ENCODE measurements at places on chromosomes 11 and 22.

GRCh38 chr11:123196060-123196714 is 1.1 kb upstream of the CLMP start:
- no peaks in the 10 kb centered on the region for H3K36me3 ChIP-seq
- H3K27me3 ChIP-seq, result no peaks in the 10 kb centered on the region
- no peak overlapping the region for H3K4me3 ChIP-seq
- DNase-seq, result no peak
- H3K4me1 ChIP-seq, result no peaks in the 10 kb centered on the region

- peaks cover 25% of the 10 kb centered on the region for H3K4me1 ChIP-seq
- H3K36me3 ChIP-seq, result no peaks in the 10 kb centered on the region
- H3K4me3 ChIP-seq, result no peak overlapping the region
- no peak overlapping the region for H3K27ac ChIP-seq
- DNase-seq, result no peak
- H3K27me3 ChIP-seq, result peaks cover 96% of the 10 kb centered on the region
Observed at GRCh38 chr11:31806186-31806927, 4.8 kb downstream of the PAX6 start.

DNA sequence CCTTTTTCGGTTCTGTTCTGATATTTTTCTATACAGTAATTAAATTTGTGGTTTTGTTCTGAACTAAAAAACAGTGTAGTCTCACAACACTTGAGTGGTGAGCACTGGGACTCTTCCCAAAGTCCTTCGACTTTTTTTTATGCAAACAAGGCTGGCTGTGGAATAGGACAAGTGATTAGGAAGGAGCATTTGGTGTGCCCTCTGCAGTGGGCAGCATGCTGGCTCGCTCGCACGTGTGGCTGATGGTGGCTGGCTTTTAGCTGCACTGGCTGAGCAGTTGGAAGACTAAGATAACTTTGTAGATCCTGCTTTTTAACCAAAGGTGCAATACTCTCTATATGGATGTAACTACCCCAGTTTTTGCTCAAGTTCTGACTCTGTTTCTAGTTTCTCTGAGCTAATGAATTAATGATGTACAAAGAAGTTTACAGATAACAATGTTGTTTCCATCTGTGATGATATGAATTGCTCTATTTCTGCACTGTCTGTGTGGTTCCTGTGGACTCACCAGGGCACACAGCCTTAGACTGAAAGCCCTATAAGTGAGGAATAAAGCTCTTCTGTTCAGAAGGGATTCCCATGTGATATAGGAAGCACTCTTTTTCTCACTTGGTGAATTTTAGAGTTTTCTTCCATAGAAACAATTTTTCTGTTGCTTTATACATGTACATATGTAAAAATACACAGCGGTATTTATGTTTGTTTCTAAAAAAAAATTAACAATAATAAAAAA is 143.1 kb upstream of the RASSF10 start:
- H3K4me3 ChIP-seq, result no peak overlapping the region
- no peaks in the 10 kb centered on the region for H3K27me3 ChIP-seq
- no peak overlapping the region for H3K27ac ChIP-seq

GRCh38 chr11:5476186-5476819 is 12.2 kb upstream of the OR52D1 start:
- no peak overlapping the region for H3K4me3 ChIP-seq
- no peaks in the 10 kb centered on the region for H3K4me1 ChIP-seq
- no peak for DNase-seq
- H3K27me3 ChIP-seq, result no peaks in the 10 kb centered on the region

DNA sequence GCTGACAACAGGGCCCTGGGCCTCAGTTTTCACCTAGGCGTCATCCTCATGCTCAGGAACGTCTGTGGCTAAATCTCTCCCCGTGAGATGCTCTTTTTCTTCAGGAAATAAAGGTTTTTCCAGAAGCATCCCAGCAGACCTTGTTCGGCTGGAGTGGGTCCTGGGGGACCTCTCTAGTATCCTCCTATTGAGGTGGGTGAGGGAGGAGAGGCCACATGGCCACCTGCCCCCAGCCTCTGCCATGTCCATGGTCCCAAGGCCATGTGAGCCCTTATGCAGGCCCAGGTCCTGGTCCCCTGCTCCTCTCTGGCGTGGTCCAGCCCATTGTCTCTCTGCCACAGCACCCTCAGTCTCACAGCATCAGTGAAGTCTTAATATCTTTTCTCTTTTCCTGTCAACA is 22.0 kb downstream of the ALG12 start:
- H3K4me3 ChIP-seq, result no peak overlapping the region
- no peak for DNase-seq
- no peaks in the 10 kb centered on the region for H3K27me3 ChIP-seq
- no peaks in the 10 kb centered on the region for H3K36me3 ChIP-seq
- H3K4me1 ChIP-seq, result no peaks in the 10 kb centered on the region
- H3K27ac ChIP-seq, result no peak overlapping the region

- no peaks in the 10 kb centered on the region for H3K36me3 ChIP-seq
- H3K4me1 ChIP-seq, result no peaks in the 10 kb centered on the region
- H3K27ac ChIP-seq, result peak overlapping the region; percentile 95
- peak overlapping the region; percentile 91 for H3K4me3 ChIP-seq
- DNase-seq, result no peak
- H3K27me3 ChIP-seq, result no peaks in the 10 kb centered on the region
Observed at GRCh38 chr22:25403284-25403810, 161.1 kb upstream of the GRK3 start.

- no peak overlapping the region for H3K27ac ChIP-seq
- H3K4me1 ChIP-seq, result no peaks in the 10 kb centered on the region
- H3K27me3 ChIP-seq, result no peaks in the 10 kb centered on the region
- DNase-seq, result no peak
- no peaks in the 10 kb centered on the region for H3K36me3 ChIP-seq
Observed at GRCh38 chr11:68143310-68143689, 22.1 kb upstream of the CHKA start.

DNA sequence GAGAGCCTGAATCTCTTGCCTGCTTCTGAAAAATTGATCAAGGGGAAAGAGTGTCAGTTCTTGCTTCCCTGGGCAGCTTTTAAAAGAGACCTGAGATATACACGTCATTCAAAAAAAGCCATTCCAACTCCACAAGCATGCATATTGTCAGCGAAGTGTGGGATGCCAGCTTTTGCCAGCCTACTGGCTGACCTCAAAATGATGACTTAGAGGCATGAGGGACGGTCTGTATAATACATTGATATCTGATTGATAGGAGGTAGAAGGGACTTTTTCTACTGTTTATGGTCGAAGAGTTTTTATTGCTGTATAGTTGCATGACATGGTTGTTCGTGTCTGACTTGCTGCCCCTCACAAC is 126.3 kb downstream of the MICAL2 start:
- no peak for DNase-seq
- no peaks in the 10 kb centered on the region for H3K27me3 ChIP-seq
- H3K27ac ChIP-seq, result peak overlapping the region; percentile 77
- no peaks in the 10 kb centered on the region for H3K36me3 ChIP-seq
- H3K4me3 ChIP-seq, result no peak overlapping the region
- no peaks in the 10 kb centered on the region for H3K4me1 ChIP-seq

- H3K27me3 ChIP-seq, result no peaks in the 10 kb centered on the region
- no peak for DNase-seq
Observed at GRCh38 chr11:70176940-70177689, 26.0 kb upstream of the FADD start.

DNA sequence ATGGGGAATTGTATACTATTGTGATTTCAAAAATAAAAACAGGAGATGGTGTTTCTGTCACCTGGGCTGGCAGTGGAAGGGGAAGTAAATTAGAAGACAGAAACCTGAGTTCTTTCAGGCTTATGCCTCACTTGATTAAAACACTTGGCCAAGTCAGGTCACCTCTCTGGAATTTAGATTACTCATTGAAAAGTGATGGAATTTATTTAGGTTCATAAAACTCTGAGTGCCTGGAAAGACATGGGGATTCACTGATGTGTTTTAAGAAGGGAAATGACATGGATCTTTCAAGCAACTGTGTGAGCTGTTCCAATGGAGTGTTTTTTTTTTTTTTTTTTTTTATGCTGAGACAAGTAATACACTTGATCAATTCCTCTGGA is 400.1 kb downstream of the TMEM135 start:
- no peaks in the 10 kb centered on the region for H3K36me3 ChIP-seq
- H3K27me3 ChIP-seq, result no peaks in the 10 kb centered on the region
- no peak for DNase-seq
- no peaks in the 10 kb centered on the region for H3K4me1 ChIP-seq
- no peak overlapping the region for H3K27ac ChIP-seq
- H3K4me3 ChIP-seq, result no peak overlapping the region

DNA sequence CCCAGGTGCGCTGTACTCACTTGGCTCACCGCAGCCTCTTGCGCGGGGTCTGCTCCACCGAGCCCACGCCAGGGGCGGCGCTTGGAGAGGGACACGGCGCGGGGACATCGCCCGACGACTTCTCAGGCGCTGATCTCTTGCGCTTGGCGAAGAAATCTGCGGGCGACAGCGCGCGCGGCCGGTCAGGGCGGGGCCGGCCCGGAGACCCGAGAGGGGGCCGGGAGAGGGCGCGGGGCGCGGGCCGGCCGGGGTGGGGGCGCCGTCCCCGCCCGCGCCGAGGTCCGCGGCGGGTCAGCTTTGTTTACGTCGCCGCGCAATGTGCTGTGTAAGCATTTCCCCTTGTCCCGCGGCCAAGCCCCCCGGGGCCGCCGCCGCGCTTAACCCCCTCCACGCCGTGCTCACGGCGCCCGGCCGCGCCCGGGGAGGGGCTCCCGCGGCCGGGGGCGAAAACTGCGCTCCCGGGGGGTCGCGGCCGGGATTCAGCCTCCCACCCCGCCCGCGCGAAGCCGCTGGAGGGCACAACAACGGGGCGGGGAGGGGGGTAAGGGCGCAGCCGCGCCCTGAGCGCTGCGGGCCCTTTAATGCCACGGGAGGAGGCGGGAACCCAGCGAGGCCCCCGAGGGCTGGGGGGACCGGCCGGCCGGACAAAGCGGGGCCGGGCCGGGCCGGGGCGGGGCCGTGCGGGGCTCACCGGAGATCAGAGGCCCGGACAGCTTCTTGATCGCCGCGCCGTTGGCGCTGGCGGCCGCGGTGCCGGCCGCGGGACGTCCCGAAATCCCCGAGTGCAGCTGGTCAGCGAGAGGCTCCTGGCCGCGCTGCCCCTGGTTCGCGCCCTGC is 1.4 kb downstream of the CDKN1C start:
- H3K4me3 ChIP-seq, result peak overlapping the region; percentile 63
- peak; percentile 62 for DNase-seq
- H3K27me3 ChIP-seq, result no peaks in the 10 kb centered on the region
- no peaks in the 10 kb centered on the region for H3K4me1 ChIP-seq
- peak overlapping the region; percentile 95 for H3K27ac ChIP-seq

- no peak for DNase-seq
- no peak overlapping the region for H3K27ac ChIP-seq
- H3K27me3 ChIP-seq, result no peaks in the 10 kb centered on the region
- H3K36me3 ChIP-seq, result no peaks in the 10 kb centered on the region
Observed at GRCh38 chr11:47867823-47868222, 19.7 kb upstream of the NUP160 start.

GRCh38 chr11:66051766-66052663 is at the start of gene SF3B2:
Gene SF3B2, plus strand, starts transcription at chr11:66052364. Its CDS starts 21 bp downstream, at chr11:66052385.
- H3K27ac ChIP-seq, result peak within 1 kb of the TSS; percentile 90
- H3K4me1 ChIP-seq, result peaks cover 15% of the 10 kb centered on the region
- no peaks in the 10 kb centered on the region for H3K36me3 ChIP-seq
- no peaks in the 10 kb centered on the region for H3K27me3 ChIP-seq
- peak; percentile 97 for DNase-seq

GRCh38 chr11:115222218-115222862 is 281.9 kb downstream of the CADM1 start:
- no peaks in the 10 kb centered on the region for H3K4me1 ChIP-seq
- no peak for DNase-seq
- H3K27me3 ChIP-seq, result no peaks in the 10 kb centered on the region

- no peaks in the 10 kb centered on the region for H3K27me3 ChIP-seq
- no peak overlapping the region for H3K4me3 ChIP-seq
- H3K36me3 ChIP-seq, result no peaks in the 10 kb centered on the region
- no peaks in the 10 kb centered on the region for H3K4me1 ChIP-seq
- H3K27ac ChIP-seq, result no peak overlapping the region
Observed at GRCh38 chr11:70046089-70046488, 32.0 kb upstream of the ANO1 start.

- no peak for DNase-seq
- no peak overlapping the region for H3K4me3 ChIP-seq
- no peaks in the 10 kb centered on the region for H3K36me3 ChIP-seq
- no peaks in the 10 kb centered on the region for H3K4me1 ChIP-seq
- no peak overlapping the region for H3K27ac ChIP-seq
Observed at GRCh38 chr11:60785806-60786361, 751 bp downstream of the MS4A10 start.

DNA sequence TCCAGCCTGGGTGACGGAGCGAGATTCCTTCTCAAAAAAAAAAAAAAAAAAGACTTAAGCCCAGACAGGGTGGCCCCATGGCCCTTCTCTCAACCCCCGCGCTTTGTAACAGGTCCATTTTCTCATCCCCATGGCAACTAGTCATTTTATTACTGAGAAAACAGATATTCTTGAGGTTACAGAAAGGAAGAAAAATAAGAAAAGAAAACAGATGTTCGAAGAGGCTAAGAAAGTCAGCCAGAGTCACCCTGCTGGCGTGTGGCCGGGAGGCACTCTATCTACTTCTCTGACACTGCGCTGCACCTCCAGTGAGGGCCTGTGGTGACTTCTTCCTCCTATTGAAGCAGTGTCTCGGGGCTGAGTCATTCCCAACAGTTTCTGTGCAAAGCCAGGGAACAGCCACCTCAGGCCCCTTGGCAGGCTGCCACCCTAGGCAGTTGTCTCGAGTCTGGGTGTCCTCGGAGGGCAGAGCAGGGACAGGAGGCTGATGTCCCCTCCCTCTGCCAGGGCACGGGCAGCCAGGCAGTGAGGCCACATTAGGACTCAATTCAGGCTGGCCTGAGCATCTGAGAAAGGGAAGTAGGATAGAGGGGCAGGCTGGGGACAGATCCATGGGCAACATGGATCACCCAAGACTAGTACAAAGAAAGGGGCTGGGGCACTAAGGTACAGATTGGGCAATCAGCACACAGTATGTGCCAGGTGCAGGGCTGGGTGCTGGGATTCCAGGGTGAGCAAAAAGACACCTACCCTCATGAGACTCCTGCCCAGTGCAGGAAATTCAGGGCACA is 16.4 kb upstream of the SYVN1 start:
- H3K4me1 ChIP-seq, result no peaks in the 10 kb centered on the region
- peak; percentile 75 for DNase-seq
- no peak overlapping the region for H3K4me3 ChIP-seq
- no peaks in the 10 kb centered on the region for H3K27me3 ChIP-seq
- no peaks in the 10 kb centered on the region for H3K36me3 ChIP-seq
- H3K27ac ChIP-seq, result peak overlapping the region; percentile 61

DNA sequence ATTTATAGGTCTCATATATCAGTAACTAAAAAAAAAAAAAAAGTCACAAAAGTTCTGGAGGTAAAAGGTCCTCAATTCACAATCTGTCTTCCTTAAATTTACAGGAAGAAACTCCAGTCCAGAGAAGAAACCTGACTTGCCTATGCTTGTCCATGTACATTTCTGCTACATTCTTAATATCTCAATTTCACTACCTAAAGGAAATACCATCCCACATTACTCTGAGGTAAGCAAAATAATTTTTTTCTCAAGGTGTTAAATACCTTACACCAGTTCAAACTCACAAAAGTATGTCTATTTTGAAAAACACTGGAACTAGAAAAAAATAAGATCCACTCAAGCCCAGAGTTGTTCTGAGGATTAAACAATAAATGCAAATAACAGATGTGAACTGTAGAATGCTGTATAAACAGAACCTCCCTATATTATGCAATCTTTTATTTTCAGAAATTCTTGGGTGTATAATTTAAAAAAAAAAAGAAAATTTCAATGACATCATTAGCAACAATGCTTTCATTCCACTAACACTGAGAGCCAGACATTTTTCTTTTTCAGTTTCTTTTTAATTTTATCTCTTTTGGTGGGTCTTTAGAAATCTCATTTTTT is 49.9 kb upstream of the GDPD4 start:
- H3K36me3 ChIP-seq, result no peaks in the 10 kb centered on the region
- no peaks in the 10 kb centered on the region for H3K27me3 ChIP-seq
- no peak for DNase-seq
- H3K27ac ChIP-seq, result no peak overlapping the region
- no peaks in the 10 kb centered on the region for H3K4me1 ChIP-seq

All from uterus (tissue), 4 donors.